ENCODE measurements at places on chromosomes 11 and 22.

GRCh38 chr11:36574486-36574885 is 6.7 kb downstream of the RAG1 start:
- peaks cover 27% of the 10 kb centered on the region for H3K27me3 ChIP-seq
- DNase-seq, result no peak
- no peak overlapping the region for H3K4me3 ChIP-seq
- peaks cover 15% of the 10 kb centered on the region for H3K4me1 ChIP-seq
- H3K27ac ChIP-seq, result no peak overlapping the region

DNA sequence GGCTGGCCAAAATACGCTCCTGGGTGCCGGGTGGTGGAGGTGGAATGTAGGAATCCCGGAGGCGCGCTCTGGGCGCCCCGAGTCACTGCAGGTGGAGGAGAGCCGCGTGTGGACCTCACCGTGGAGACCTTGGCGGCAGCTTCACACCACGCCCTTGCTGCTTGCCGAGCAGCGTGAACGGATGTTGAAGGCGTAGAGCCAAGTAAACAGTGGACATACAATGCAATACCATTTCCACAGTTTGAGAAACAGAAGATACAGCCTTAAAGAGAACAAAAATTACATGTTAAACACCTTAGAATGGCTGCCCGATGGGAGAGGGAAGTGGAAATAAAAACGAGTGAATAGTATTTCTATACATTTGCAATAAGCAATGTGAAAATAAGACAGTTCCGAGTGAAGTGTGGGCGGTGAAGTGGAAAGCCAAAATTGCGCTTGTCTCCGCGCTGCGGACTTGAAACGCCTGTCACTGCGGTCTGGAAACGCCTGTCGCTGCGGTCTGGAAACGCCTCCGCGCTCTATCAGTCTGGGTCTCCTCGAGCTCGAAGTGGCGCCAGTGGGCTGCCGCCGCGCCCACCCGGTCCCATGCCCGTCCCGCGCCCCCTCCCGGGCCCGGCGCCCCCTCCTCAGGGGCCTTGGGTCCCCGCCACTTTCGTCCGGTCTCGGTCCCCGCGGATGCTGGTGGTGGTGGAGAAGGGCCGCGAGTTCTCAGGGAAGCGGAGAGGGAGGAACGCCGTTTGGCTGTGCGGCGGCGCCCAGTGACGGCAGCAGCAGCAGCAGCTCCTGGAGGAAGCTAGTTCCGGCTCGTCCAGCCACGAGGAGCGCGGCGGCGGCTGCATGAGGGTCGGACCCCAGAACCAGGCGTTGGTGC is 1.6 kb downstream of the NCR3LG1 start:
- peak; percentile 74 for DNase-seq
- H3K4me3 ChIP-seq, result peak overlapping the region; percentile 75
- H3K36me3 ChIP-seq, result peaks cover 9% of the 10 kb centered on the region

- no peaks in the 10 kb centered on the region for H3K27me3 ChIP-seq
- no peak for DNase-seq
- H3K27ac ChIP-seq, result no peak overlapping the region
- peaks cover 4% of the 10 kb centered on the region for H3K4me1 ChIP-seq
- no peaks in the 10 kb centered on the region for H3K36me3 ChIP-seq
Measured at GRCh38 chr11:85752890-85753581, 57.9 kb downstream of the SYTL2 start.

DNA sequence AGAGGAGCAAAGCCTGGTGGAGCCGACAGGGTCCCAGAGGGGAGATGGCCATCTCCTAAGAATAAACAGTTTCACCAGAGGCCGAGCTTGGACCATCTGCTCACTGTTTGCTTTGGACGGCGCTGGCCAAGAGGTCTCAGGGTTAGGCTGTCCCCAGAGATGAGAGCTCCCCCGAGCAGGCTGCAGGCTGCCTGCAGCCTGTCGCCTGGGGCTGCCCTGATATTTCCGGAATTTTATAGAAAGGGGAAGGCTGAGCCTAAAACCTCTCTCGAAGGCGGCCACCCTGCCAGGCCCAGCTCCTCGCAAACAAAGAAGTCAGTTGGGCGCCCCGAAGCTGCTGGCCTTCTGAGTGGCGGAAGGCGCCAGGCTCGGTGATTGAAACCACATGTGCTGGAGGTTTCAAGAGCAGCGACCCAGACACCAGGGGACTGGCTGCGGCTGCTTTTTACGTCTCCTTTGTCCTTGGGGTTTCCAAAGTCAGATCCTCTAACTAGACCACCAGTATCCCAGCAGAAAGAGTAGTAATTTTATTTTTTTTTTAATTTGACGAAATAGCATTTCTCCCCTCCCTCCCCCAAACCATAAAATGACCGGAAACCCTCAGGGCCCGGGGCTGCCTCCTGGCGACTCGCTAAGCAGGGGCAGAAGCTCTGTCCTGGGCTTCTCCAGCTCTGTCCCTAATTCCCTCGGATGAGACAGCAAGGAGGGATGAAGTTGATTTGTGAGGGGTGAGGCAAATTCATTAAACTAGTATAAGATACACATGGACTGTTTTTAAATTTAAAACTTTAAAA is 57.4 kb downstream of the CLMP start:
- H3K36me3 ChIP-seq, result no peaks in the 10 kb centered on the region
- peak overlapping the region; percentile 52 for H3K4me3 ChIP-seq
- peaks cover 12% of the 10 kb centered on the region for H3K4me1 ChIP-seq
- peak overlapping the region; percentile 97 for H3K27ac ChIP-seq
- DNase-seq, result peak; percentile 27

GRCh38 chr22:28141614-28142013 is 222.6 kb upstream of the PITPNB start:
- H3K27ac ChIP-seq, result peak overlapping the region; percentile 74
- peaks cover 64% of the 10 kb centered on the region for H3K4me1 ChIP-seq
- no peak overlapping the region for H3K4me3 ChIP-seq
- H3K27me3 ChIP-seq, result no peaks in the 10 kb centered on the region
- H3K36me3 ChIP-seq, result no peaks in the 10 kb centered on the region

DNA sequence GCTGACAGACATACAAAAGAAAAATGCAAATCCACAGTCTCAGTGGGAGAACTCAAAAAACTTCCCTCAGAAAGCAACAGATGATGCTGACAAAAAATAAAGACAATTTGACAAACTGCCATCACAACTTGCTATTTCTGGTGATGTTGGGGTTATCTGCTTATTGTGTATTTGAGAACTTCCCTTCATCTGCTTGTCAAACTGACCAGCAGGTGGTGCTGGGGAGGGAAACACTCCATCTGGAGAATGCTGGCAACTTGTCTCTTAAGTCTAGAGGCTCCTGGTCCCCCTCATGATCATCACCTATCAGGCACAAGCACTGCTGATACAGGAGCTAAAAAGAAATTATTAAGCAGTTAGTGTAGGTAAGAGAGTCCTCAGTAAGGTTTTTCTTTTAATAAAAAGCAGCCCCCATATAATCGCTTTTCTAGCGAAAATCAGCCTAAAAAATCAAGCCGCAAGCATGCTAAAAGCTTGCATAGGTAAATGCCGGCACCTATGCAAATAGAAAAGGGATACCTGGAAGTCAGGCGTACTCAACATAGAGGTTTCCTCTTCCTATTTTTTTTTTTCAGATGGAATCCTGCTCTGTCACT is 9.8 kb upstream of the FAM111B start:
- no peaks in the 10 kb centered on the region for H3K4me1 ChIP-seq
- peaks cover 70% of the 10 kb centered on the region for H3K27me3 ChIP-seq
- DNase-seq, result peak; percentile 55
- no peaks in the 10 kb centered on the region for H3K36me3 ChIP-seq
- no peak overlapping the region for H3K27ac ChIP-seq

DNA sequence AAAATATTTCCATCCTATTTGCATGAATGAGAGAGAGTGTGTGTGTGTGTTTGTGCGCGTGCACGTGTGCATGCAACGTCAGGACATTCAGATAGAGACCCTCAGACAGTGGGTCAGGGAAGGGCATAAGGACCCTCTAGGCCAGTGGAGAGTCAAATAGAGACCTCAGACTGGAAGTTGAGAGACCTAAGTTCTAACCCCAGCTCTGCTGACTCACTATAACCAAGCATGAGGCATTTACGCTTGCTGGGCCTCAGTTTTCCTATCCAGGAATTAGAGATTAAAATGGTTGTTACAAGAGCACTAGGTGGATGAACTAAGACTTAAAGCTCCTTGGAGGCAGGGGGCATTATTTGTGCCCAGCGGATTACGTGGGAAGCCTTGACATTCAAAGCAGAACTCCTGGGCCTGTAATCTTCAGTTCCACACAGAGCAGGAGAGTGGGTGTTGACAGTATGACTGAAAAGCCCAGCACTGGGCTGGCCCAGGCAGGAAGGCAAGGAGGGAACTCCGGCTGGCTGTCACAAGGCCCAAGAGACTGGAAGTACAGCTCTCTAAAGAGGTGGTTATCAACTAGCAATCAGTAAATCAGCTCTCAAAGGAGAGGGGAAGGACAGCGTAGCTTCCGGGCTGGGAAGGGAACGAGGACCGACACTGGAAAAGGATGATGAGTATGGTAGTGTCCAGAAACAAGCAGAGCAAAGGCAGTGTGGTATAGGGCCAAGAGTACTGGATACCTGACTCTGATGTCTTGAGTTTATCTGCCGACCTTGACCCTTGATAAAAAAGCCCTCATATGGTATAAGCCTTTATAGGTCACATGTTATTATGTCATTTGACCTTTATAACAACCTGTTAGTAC is 9.2 kb downstream of the RHOG start:
- peaks cover 14% of the 10 kb centered on the region for H3K36me3 ChIP-seq
- H3K27ac ChIP-seq, result no peak overlapping the region
- DNase-seq, result no peak
- H3K4me3 ChIP-seq, result no peak overlapping the region
- peaks cover 8% of the 10 kb centered on the region for H3K4me1 ChIP-seq

GRCh38 chr11:17877886-17878285 is 135.0 kb downstream of the SERGEF start:
- peaks cover 4% of the 10 kb centered on the region for H3K4me1 ChIP-seq
- no peaks in the 10 kb centered on the region for H3K27me3 ChIP-seq
- no peak overlapping the region for H3K4me3 ChIP-seq
- H3K36me3 ChIP-seq, result no peaks in the 10 kb centered on the region
- no peak overlapping the region for H3K27ac ChIP-seq

All from mesothelial cell of epicardium (in vitro differentiated cells).